ENCODE measurements at places on chromosomes 13 and 19.

GRCh38 chr19:19315444-19315843 lies 4.9 kb downstream of the SUGP1 start:
- DNase-seq: no peak

- no peak for DNase-seq
These were observed 11.6 kb upstream of the ATP8B3 start for GRCh38 chr19:1823539-1824251.

DNA sequence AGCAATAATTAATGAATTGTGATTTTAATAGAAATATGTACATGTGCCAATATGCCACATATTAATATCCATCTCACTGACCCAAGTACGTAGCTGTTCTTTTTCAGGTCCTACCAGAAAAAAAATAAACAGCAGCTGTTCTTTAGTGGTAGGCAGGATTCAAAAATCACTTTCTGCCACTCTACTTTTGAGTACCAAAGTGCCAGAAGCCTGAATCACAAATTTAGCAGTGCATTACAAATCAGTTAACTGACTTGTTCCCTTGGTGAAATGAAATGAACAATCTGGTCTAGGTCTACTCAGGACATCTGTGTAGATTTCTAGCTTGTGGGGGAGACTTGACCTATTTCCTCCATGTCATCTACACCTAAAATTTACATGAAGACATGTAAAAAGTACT lies 775.5 kb upstream of the GPC6 start:
- DNase-seq: no peak

DNA sequence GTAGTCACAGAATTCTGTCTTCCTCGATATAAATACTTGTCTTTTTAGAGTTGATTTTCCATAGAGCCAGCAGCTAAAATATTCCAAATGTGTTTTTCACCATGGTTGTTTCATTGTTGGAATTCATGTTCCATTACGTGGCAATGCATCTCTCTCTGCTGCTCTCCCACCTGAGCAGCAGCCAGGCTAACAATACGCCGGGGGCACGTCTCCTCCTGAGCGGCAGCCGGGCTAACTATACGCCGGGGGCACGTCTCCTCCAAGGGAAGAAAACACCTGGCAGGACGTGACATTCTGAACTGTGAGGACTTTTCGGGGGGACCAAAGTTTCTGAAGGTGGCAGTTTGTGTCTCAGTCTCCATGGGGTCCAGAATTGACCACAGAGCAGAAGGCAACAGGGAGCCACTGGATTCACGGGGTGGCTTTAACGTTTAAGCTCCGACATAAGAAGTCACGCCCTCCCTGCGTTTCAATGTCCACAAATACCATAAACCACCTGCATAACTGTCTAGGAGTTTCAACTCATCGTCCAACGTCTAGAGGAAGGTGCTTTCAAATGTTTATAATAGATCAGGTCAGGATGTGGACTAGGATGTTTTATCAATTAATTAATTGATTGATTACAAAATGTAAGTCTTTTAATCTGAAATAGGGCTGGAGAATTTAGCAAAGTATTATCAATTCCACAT lies 15.1 kb downstream of the PLPP2 start:
- DNase-seq: no peak

- DNase-seq: no peak
These were observed 284.7 kb downstream of the TSHZ3 start for GRCh38 chr19:31064491-31064890.

DNA sequence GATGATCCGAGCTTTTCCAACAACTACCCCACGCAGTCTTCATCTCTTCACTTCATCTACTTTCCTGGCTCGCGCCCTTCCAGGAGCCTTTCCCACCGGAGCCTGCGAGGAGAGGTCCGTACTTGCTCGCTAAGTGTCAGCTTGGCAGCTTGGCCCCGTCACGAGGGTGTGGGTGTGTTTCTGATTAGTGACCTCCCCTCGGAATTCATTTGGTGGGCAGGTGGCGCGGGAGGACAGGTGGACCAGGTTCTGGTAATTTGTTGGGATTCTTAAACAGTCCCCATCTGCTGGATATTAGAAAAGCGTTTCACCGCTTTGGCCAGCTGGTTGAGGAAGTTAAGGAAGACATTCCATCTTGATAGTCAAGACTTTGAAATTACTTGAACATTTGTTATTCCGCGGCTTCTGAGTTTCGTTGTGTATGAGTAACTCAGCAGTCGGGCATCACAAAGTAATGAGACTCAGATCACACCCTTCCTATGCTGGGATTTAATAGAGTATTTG lies 515 bp downstream of the UFM1 start:
- DNase-seq: peak; percentile 28

- no peak for DNase-seq
These were observed 122.1 kb upstream of the GPR12 start for GRCh38 chr13:26882731-26883130.

GRCh38 chr19:40143612-40144011 lies 47.6 kb upstream of the MAP3K10 start:
- DNase-seq: no peak

DNA sequence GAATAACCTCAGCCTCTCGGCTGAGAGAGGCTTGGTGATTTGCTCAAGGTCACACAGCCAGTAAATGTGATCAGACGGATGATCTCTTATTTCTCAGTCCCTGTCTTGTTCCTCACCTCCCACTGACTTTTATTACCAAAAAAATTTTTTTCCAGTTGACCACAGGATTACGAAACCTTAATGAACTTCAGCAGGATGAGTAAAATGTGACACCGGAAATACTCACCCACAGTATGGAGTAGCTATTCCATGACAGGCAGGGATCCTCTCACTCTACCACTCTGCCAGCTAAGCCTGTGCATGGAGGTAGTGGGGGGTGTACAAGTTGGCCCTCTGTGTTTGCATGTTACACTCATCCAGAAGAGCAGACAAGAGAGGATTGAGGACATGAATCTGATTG lies 916.4 kb downstream of the UQCRFS1 start:
- DNase-seq: no peak

GRCh38 chr13:44874176-44874575 lies 115.1 kb downstream of the NUFIP1 start:
- no peak for DNase-seq

GRCh38 chr19:10321417-10321797 lies 5.6 kb upstream of the FDX2 start:
- no peak for DNase-seq

DNA sequence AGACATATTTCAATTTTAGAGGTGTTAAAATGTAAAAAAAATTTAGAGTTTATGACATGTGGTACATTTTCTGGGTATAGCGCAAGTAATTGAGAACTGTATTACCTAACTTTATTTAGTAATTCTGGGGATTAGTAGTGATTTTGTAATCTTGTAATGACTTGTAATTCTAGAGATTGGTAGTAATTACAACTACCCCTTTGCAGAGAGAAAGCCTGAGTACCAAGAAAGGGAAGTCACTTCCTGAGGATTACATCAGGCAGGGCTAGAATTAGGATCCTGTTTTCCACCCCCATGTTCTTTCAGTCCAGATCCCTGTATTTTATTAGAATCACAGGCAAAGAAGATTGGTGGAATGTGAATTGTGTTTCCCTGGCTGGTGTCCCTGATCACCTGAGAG lies 274.9 kb downstream of the KCNRG start:
- peak; percentile 90 for DNase-seq

- DNase-seq: no peak
These were observed 14.3 kb downstream of the WDR88 start for GRCh38 chr19:33146209-33146608.

DNA sequence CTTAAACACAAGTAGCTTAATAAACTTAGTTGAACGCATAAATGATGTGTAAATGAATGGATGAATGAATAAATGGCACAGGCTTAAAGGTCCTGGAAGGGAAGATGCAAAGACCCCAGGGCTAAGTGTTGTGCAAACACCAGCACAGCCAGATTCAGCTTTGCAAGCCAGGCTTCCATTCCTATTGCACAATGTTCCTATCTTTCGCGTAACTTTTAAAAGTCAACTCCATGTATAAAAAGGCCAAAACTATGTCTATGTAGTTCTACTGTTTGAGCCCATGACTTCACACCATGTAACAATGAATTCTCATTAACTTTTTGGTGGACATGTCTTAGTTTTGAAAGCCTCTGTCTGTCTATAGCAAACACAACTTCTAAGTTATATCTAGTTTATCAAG lies 226.0 kb downstream of the NALCN start:
- no peak for DNase-seq

DNA sequence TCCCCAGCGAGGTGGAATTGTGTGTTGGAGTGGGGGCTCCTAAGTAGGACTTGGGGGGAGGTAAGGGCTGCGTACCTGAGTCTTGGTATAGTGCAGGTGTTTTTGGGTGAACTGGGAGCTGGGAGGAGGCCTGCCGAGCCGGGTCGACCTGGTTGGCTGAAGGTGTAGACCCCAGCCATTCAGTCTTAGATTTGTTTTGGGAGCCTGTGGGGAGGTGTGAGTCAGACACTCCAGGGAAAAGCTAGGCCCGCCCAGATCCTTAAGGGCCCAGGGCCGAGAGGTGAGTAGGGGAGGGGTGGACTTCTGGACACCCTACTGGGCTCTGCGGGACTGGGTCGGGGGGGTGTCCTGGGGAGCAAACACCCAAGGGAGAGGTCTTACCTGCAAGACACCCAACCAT lies 935 bp downstream of the CRB3 start:
- DNase-seq: no peak

GRCh38 chr19:345320-345879 lies 804 bp upstream of the MIER2 start:
- no peak for DNase-seq

DNA sequence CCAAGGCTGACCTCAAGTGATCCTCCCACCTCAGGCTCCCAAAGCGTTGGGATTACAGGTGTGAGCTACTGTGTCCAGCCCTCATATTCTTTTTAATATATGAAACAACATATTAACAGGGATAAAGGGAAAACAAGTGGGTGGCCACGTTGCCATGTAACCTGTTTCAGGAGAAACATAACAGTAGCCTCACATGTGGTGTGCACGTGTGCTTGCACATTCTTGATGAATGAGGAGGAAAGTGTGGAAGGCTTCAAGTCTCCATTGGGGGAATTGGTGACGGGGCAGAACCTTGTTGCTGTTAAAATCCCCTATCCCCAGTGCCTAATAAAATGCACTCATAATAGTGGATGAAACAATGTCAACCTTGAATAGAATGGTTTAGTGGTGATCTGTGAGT lies 202.3 kb downstream of the MTUS2 start:
- DNase-seq: no peak

DNA sequence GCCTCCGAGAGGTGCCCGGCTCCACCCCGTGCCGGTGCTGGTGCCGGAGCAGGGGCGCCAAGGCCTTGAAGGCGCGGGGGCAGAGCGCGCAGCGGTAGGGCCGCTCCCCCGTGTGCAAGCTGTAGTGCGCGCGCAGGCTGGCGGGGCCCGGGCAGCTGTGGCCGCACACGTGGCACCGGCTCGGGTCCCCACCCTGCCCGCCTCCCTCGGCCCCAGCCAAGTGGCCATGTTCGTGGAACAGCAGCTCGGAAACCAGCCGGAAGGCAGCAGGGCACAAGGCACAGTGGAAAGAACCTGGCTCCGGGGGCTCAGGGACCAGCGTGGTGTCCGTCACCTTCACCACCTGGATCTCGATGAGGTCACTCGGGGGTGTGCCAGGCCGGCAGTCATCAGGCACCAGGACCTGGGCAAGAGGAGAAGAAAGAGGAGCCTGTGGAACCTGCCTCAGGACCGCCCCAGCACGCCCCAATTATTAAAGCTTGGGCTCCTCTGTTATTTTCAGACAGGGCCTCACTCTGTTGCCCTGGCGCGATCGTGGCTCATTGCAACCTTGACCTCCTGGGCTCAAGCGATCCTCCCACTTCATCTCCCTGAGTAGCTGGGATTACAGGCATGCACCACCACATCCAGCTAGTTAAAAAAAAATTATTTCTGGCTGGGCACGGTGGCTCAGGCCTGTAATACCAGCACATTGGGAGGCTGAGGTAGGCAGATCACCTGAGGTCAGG lies 2.0 kb downstream of the ZNF784 start:
- no peak for DNase-seq

GRCh38 chr19:32061315-32061714 lies 284.1 kb upstream of the ZNF507 start:
- DNase-seq: no peak

- no peak for DNase-seq
These were observed 159.9 kb upstream of the PRR20A start for GRCh38 chr13:56980856-56981255.

GRCh38 chr19:18587962-18588610 lies 512 bp upstream of the REX1BD start:
- DNase-seq: no peak

DNA sequence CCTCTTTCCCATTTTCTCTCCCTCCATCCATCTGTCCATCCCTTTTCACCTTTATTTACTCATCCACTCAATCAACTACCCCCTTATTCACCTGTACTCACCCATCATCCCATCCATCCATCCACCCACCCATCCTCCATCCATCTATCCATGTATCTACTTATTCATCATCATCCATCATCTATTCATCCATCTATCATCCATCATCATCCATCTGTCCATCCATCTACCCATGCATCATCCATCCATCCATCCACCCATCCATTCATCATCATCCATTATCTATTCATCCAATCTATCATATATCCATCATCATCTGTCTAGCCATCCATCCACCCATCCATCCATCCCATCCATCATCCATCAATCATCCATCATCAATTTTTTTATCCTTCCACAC lies 48.3 kb upstream of the ZNF536 start:
- no peak for DNase-seq

- no peak for DNase-seq
These were observed 26.1 kb upstream of the NDUFS7 start for GRCh38 chr19:1357531-1358109.

DNA sequence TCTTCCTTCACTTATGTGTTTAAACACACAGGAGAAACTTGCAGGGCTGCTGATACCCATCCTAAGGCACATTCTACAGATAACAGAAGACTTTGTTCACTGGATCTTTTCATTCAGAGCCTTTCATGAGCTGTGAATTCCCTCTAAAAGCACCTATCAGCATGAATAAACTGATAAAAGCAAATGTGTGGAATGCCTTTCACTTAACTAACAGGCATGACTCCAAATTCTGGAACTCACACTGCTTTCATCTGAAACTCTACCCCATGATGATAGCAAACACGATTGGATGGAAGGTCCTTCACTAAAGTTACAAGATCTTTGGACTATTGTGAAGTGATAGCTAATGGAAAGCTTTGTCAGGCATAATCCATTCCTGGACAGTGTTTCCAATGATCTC lies 457.3 kb downstream of the EFNB2 start:
- no peak for DNase-seq

- DNase-seq: no peak
These were observed 10.4 kb downstream of the SETDB2 start for GRCh38 chr13:49454388-49455006.

- DNase-seq: no peak
These were observed 1161.8 kb upstream of the MIR17HG start for GRCh38 chr13:90185734-90186133.

DNA sequence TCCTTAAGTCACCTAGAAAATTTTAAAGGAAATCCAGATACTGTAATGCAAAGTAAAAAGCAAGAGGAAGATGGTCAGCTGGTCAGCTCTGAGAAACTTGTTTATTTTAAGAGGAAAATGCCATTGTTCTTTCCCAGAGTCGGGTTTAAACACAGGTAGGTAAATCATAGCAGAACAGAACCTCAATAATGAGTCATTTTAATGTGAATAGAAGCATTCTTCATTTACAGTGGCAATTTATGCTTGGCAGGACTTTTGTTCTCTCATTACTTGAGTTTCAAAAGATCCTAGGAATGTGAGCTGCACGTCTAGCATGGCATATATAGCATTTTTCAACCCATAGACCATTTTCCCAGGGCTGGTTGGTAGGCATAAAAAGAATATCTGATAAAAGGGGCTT lies 132.3 kb downstream of the LIG4 start:
- DNase-seq: no peak
